ENCODE measurements at places on chromosomes 1 and 21. TPM values are rescaled to one million over a fixed set of nuclear protein-coding genes. Genes with fewer than 3 reads are reported as not detected.
A peak's percentile ranks its signal among the peaks of the same experiment; 100 is the strongest.

DNA sequence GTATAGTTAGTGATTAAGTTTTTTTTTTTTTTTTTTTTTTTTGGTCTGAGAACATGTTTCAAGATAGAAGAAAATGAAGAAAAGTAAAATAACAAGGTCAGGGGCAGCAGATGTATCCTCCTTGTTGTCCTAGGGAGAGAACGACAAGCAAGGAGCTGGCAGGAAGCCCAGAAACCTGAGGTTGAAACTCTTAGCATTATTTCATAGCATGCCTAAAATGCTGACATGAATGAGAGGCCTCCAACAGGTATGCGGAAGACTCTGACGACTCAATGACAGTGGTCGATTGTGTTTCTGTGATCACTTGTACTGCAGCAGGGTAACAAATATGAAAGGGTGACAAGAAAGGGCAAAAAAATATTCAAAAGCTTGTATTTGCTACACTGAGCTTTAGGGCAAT is 415.9 kb downstream of the PLA2G4A start:
- no peak for DNase-seq

- no peak for DNase-seq
These were observed 507.2 kb downstream of the LTN1 start for GRCh38 chr21:28485301-28486022.

- peak; percentile 83 for DNase-seq
These were observed 135.5 kb downstream of the SETD4 start for GRCh38 chr21:35924714-35925301.

DNA sequence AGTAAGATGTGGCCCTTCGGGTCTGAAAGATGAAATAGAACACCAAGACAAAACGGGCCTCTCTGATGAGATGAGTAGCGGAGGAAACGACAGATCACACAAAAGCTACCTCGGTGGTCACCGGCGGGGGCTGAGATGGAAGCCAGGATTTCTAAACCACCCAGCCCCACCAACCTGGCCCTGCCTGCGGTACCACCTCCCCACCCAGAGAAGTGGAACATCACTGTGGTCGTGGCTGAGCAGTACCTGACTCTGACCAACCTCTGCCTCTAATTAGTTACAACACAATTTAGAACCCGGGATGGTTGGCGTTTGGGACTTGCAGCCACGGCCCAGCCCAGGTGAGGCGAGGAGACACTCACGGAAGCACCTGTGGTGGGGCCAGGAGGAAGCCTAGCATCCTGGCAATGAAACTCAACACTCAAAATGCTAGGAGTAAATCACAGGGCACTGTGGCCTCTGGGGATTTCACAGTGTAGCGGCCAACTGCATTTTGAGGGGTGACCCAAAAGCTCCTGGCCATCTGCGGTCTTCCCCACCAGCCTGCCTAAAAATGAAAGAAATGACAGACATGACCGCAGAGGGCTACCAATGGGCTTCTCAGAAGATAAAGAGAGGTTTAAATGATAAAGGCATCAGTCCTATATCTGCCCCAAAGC is 73.4 kb downstream of the ITPKB start:
- DNase-seq, result no peak

DNA sequence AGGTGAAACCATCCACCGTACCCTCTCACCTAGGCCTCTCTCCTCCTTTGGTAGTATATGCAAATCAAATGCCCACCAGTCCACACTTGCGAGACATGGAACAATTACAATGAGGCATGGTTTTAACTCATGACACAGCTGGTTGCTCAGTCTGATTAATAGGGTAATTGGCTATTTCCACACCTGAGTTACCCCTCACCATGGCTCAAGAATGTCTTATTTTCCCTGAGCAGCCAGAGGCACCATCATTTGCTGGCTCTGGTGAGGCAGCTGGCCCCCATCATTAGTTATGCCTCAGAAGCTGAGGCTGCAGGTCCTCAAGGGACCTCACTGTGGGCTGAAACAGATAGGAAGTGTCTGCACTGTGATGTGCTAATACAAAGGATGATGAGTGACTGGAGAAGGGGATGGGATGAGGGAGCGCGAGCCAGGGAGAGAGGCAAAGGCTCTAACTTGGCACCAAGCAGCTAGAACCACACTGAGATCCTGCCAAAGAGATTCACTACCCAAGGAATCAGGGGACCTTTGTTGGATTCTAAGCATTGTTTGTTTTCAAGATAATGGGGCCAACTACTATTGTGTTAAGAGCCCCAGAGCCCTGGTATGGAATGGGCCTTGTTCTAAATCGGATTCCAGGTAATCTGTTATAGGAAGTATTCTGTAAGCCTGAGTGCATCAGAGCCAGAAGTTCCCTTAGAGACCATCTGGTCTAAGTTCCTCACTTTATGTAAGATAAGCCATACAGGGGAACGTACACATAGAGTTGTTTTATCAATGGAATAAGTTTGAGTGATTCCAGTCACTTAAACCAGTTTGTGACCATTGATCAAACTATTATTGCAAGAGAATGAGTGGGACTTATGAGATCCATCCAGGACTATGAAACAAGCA is 80.0 kb upstream of the CNTN2 start:
- DNase-seq, result no peak

GRCh38 chr1:186093437-186093836 is 281.6 kb downstream of the TPR start:
- DNase-seq, result no peak

Gene KMO
- total RNA-seq, result 0.17 TPM

DNA sequence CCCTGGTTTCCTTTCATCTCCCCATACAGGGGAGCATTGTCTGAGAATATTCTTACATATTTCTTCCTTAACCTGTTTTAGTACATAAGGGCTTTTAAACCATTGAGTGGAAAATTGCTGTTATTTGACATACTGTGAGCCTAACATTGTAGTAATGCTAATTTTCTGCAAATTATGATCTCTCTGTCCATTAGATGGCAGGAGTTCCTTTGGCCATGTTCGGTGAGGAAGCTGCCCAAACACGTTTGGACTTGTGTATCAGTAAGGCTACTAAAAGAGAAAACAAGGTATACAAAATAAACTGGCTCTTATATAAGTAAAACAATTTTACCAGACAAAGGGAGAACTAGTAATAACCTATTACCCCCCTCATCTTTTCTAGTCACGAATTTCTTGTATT is 29.2 kb downstream of the CDC7 start:
- no peak for DNase-seq

DNA sequence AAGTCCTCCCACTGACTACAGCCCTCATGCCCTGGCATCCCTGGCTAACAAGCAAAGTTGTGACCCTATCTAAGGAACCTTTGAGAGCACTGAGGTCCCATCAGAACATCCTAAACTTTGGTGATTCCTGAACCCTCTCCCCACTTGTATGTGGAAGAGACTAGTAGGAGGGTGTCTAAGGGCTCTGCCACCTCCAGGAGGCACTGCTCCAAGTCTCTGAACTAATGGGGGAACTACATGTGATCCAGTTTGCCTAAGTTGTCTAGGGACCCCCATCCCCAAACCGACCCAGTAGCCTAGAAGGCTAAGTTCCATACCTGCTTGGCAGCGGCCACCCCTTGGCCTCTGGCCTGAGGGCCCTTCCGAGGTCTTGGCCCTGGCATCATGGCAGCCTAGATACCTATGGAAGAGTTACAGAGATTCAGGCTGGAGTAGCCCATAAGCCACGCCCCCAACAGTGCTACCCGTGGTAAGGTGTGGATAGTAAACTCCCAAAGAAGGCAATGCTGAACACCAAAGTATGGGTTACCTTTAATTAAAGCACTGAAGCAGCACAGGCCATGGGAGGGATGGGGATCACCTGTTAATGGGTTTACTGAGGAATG is 1.7 kb downstream of the CC2D1B start:
- DNase-seq, result no peak

Gene SERPINC1
- 0.25 TPM for total RNA-seq
